ENCODE measurements at places on chromosomes 12 and 14.

- no peak for DNase-seq
Measured at GRCh38 chr12:105280966-105281693, 45.2 kb upstream of the APPL2 start.

DNA sequence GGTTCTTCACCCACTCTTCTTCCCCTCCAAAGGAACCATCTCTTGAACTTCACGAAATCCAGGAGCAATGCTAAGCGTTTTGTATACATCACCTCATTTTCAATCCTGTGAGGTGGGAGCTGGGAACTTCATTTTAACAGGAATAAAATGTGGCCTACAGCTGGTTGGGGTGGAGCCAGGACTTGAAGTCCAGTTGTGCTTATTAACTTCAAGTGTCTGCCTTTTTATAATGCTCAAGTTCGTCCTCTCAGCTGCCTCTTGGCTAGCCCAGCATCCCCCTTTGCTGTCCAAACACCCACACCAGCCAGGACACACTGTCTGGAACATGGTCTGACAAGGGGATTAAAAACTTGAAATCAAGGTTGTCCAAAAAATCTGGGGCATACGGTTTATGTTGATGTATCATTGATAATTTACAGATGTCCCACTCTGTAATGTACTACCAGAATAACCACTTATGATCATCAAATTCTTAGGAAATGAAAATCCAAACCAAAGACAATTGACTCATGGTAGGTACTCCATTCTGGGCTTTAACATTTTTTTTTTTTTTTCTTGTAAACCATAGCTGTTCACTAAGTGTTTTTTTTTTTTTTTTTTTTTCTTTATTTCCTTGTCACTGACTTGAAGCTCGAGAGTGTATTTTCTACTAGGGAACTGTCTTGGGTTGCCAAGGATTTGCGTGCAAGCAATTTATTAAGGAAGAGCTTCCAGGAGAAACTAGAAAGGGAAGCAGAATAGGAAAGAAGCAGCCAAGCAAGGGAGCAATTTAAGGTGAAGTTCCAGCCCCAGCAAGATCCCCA lies 252.3 kb downstream of the EFCAB11 start:
- DNase-seq, result no peak

- DNase-seq, result no peak
Measured at GRCh38 chr14:103496776-103497175, 25.9 kb downstream of the CKB start.

DNA sequence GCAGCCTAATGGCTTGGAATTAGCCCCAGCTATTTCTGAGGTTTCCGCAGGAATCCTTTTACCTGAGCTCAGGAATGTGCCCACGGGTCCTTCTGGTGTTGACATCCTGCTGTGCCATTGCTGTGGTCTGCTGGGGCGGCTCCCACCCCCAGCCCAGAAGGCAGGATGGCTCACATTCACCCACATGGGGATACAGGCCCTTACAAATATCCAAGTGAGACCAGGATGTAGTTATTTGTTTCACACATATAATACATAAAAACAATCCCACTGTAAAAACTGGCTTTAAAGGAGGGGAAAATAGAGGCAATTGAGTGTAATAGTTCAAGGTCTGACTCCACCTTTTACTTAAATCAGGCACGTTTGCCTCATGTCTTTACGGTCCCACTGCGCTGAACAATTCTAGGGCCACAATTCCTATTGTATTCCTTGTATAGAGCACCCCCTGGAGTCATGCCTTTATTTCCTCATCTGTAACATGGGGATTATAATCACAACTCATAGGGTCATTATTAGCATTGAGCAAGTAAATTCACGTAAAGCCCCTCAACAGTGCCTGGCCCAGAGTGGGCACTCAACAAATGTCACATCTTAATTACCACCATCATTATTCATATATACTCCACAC lies 57.2 kb upstream of the FICD start:
- DNase-seq, result no peak

GRCh38 chr12:52704464-52704863 lies 1.1 kb upstream of the KRT77 start:
- no peak for DNase-seq

DNA sequence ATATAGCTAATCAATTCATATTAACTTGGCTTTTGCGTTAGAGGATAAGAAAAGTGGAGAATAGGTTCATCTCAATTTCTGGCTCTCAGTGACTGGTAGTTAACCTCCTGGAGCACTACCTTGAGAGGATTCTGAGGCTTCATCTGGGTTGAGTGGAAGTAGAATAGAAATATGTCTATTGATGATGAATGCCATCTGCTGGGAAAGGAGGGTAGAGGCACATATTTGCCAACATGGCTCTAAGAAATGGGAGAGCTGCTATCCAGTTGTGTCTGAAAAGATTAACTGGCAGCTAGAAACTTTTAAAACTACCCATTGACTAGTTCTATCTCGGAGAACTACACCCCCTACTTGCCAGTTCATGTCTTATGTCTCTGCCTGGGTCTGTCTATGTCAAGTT lies 530.1 kb downstream of the NRXN3 start:
- no peak for DNase-seq

DNA sequence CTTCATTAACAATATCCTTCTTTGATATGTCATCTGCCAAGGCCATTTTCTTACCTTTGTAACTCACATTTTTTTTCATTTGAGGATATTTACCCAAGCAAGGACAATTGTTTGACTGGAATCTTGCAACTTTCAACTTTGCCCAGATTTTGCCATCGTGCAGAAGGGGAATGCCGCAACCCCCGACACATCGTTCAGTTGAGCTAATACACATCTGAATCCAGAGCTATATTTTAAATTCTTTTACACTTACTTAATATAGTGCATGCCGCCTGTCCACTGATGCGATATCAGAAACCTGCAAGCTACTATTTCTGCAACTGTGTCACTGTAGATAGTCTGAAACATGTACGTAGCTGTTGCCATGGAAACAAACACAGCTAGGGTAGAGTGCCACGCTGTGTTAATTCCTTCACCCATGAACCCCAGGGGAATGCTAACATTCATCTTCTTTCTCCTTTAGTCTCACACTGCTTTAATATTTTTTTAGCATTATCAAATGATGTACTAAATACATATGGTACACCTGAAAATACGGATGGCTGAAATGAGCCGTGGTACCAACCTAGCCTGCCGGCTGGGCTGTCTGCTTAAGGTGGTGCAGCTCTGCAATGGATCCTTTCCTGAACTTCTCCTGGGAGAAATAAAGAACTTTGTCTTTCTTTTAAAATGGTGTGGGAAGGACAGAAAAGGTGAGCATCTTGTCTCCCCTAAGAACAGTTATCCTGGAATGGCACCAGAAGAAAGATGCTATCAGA lies 77.0 kb upstream of the FOXN3 start:
- no peak for DNase-seq

DNA sequence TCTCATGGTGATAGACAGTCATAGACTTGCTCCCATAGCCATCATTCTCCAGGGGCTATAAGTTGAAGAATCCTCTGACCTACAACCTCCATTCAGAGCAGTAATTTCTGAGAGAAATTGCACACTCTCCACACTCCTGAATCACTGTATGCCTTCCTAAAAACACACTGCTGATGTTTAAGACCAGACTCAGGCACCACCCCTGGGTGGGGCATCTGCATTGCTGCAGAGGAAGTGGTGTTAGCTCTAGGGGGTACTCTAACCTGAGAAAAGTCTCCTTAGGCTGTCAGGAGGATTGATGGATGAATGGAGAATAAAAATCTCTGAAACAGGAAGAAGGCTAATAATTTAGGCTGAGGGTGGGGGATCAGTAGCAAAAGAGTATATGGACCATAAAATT lies 436.1 kb downstream of the DAD1 start:
- DNase-seq, result no peak

DNA sequence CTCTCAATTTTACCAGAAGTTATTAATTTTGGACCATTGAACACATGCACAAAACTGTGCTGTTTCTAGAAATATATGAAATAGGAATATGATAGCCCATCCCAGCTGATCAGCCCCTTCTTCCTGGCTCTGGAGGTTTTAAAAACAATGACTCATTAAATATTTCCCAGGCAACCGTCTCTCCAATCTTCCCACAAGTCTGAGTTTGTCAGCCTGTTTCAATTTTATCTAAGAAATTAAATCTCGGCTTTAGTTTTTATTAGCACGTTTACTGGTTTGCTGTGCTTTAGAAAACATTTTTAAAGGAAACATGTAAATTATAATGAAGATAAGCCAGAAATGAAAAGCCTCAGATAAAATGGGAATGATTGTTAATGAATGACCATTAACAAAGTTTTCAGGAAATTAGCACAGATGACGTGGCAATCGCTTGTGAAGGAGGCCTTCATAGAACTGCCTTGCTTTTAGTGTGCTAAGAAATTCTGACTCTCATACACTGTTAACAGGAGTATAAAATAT lies 89.3 kb upstream of the RAP1B start:
- DNase-seq, result no peak

GRCh38 chr12:29578731-29579130 lies 81.2 kb upstream of the OVCH1 start:
- no peak for DNase-seq
